ENCODE measurements at places on chromosomes 7 and 10.

DNA sequence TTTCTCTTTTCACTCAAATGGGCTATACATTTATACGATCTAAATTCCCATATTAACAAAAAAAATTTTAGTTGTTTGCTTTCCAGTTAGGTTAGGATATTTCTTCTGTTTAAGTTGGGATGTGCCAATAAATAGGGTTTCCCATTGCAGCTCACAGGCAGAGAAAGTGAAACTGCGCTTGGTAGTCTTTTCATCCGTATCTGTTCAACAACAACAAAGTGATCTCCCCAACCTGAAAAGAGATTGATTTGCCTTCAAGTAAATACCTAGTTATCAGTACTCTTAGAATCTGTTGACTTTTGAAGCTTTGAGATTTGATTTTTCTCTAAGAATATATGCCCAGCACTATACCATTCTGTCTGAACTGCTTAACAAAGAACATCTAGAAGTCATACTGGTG, 143.4 kb downstream of the DYNC1I1 start:
- DNase-seq, result no peak

DNA sequence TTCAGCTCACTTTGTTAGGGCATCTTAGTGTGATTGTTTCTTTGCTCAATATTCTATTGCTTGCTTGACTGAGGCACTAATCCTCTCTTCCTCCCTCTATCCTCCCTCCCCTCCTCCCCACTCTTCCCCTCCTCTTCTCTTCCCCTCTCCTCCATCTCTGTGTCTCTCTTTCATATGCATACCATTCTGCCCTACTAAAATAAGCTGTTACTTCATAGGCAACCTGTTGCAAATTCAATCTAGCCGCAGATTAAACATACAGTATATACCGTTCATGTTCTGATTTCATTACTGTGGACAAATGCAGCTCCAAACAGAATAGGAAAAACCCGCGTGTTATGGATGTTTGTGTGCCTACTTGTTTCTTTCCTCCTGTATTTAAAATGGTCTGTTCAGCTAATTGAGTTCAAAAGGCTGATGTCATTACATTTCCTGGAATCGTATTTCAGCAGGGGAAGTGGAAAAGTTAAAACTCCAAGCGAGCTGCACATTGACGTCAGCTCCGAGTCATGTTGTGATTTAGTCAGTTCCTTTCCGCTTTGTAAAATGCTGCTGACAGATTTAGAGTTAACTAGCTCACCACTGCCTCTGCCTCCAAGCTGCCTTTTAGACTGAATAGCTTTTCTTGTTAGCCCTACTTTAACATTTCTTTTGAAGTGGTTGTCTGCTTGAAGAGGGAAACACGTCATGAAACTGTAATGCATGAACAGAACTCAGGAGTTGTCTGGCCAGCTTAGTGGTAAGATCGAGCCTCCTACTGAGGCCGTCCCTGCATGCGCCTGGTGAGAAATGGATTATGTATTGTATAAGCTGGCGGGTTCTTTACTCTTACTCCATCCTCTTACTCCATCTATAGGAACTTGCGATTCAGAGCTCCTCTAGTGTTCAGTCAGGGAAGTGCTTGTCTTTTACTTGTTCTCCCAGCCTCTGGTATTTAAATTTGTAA, 69.0 kb downstream of the CREM start:
- DNase-seq, result no peak

GRCh38 chr10:71463111-71463510, 66.4 kb downstream of the CDH23 start:
- DNase-seq, result no peak

- no peak for DNase-seq
Measured at GRCh38 chr7:14340393-14341074, 351.1 kb upstream of the ETV1 start.

- DNase-seq, result no peak
Measured at GRCh38 chr7:134290286-134290685, 26.4 kb downstream of the SLC35B4 start.

GRCh38 chr10:77631241-77631640, 6.4 kb downstream of the KCNMA1 start:
- no peak for DNase-seq

Measured in glutamatergic neuron (in vitro differentiated cells).